IPS DF 19.7 (cell line): ENCODE measurements at places on chromosomes 7 and 10.
A peak's percentile ranks its signal among the peaks of the same experiment; 100 is the strongest.

DNA sequence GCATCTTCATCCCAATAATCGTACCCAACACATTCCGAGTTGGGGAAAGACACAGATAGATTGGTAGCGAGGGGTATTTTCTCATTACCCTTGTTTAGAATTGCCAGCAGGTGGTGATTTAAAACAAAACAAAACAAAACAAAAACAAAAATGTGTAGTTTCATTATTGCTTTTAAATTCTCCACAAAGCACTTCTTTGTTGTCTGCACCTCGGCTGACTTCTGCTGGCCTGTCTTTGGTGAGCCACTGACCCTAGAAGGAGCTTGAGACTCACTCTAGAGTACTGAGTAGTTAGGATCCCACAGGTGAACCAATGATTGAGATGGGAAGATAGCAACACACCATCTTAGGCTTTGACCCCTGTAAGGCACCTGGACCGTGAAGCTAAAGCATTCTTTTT, 105.4 kb upstream of the BET1 start:
- no peak for DNase-seq

GRCh38 chr10:132938472-132939339, 3.7 kb downstream of the CFAP46 start:
- DNase-seq: peak; percentile 30

DNA sequence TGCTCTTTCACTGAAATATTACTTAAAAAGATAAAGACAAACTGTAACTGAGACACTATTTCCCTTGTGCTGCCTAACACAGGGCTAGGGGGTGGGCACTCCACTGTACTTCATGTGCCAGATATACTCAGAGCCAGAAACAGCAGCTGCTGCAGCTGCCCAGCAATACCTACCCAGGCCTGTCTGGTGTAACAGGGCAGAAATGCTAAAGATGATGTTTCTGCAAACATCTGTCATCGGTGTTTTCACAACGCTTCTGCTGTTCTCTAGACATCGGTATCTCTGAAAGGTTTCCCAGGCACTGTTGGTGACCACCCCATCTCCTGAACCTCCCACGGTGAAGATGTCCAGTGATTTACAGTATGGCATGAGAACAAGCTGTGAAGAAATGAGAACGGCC, 42.7 kb downstream of the LAMB1 start:
- DNase-seq: no peak

GRCh38 chr7:63521-64021, 128.8 kb upstream of the FAM20C start:
- DNase-seq: no peak

- no peak for DNase-seq
Observed at GRCh38 chr7:2182461-2182860, 50.3 kb downstream of the MAD1L1 start.

- DNase-seq: no peak
Observed at GRCh38 chr7:16755397-16755796, 1.8 kb downstream of the TSPAN13 start.

GRCh38 chr7:30093420-30093952, 41.3 kb upstream of the MTURN start:
- DNase-seq: no peak

DNA sequence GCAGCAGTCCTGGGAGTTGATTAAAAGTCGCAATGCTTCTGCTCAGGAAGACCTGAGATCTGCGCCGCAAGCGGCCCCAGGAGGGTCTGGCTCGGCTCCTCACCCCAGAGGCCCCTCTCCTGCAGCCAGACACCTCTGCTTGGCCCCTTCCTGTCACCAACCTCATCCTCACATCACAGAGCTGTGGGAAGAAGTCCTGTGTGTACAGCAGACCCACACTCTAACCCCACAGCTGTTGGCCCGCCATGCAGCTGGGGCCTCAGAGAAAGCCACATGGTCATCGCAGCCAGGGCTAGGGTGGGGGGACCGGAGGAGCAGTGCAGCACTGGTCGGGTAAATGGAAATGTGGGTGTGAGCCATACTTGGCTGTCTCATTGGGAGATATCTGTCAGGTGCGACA, 97.7 kb downstream of the RGS10 start:
- DNase-seq: no peak

DNA sequence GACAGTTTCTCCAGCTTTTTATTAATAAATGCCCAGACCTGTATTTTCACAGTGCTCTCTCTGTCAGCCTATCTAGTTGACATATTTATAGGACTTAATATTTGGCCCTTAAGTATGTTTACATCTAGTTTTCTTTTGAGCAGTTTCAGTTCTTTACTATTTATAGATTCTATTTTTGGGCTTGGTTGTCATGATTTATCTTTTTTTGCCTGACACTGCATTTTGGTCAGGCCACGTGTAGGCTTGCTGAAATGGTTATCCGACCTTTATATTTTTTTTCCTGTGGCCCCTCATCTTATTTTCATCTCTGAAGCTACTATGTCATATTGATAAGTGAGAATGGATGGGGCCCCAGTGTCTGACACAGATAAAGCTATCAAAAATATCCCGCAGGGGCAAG, 515.4 kb upstream of the FZD8 start:
- DNase-seq: no peak

DNA sequence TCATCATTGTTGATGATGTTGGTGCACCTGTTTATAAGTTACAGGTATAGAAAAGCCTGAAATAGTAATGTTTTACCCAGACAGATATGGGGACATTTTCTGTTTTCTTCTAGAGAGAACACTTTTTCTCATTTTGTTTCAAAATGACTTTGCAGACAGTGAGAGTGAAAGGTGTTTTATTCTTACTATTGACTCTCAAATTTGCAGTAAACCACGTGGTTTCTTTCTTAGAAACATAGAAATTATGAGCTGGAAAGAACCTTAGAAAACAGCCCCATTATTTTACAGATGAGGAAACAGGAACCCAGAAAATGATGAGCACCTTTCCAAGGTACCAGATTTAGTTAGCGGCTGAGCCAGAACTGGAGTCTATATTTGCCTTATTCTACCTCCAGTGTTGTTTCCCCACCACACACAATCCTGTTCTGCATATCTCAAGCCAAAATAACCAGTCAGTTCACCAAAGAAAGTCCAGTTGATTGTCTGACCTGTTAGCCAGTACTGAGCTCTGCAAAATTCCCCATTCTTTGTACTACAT, 138.9 kb upstream of the AHR start:
- DNase-seq: no peak

DNA sequence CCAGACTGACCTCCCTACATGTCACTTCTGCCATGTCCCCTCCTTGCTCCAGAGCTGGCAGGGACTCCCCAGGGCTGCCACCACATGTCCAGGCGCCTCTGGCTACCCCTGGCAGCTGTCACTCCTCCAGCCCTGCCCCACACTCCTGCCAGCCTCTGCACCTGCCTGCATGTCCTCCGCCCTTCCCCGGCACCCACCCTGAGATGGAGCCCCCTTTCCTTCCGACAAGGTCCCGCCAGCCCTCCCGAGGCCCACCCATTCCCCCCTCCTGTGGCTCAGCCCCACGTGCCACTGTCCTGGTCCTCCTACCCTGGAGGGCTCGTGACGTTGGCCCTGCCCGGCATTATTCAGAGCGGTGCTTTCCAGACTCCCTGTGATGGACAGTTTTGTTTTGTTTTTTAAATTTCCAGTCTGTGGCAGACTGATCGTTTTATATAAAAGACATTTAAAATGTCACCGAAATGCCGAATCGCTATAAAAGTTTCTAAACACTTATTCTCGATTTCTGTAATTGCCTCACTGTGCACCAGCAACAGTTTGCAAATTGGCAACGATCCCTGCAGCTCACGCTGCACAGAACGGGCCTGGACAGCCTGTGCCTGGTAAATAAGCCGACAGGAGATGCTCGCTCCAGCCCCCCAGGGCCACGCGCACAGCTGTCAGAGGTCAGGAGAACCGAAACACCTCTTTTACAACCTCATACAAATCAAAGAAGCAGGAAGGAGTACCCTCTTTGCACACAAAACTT, 111.1 kb upstream of the SH2B2 start:
- DNase-seq: no peak

DNA sequence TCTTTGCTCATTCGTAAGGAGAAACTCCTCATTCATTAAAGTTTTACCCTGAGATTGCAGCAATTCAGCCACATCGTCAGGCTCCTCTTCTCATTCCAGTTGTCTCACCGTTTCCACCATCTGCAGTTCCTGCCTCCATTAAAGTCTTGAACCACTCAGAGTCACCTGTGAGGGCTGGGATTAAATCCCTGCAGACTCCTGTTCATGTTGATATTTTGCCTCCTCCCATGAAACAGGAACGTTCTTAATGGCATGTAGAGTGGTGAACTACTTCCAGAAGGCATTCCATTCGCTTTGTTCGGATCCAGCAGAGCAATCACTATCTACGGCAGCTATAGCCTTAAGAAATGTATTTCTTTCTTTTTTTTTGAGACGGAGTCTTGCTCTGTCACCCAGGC, 96.5 kb upstream of the FAM20C start:
- no peak for DNase-seq

DNA sequence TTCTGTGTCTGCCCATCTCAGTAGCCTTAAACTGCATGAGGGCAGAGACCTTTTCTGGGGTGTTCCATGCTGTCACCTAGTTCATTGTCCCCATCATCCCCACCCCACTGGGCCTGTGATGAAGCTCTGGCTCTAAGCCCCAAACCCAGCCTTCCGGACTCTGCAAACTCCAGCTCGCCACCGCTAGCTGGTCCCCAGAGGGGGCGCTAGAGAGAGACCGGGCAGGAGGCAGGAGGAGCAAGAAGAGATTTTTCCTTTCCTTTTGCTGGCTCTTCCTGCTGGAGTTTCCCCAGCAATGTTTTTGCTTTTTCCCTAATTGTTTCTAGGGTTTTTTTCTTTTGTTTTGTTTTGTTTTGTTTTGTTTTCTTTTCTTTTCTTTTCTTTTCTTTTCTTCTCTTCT, 234.4 kb downstream of the TEX36 start:
- DNase-seq: no peak

GRCh38 chr7:36013246-36014014, 139.6 kb upstream of the EEPD1 start:
- DNase-seq: no peak

DNA sequence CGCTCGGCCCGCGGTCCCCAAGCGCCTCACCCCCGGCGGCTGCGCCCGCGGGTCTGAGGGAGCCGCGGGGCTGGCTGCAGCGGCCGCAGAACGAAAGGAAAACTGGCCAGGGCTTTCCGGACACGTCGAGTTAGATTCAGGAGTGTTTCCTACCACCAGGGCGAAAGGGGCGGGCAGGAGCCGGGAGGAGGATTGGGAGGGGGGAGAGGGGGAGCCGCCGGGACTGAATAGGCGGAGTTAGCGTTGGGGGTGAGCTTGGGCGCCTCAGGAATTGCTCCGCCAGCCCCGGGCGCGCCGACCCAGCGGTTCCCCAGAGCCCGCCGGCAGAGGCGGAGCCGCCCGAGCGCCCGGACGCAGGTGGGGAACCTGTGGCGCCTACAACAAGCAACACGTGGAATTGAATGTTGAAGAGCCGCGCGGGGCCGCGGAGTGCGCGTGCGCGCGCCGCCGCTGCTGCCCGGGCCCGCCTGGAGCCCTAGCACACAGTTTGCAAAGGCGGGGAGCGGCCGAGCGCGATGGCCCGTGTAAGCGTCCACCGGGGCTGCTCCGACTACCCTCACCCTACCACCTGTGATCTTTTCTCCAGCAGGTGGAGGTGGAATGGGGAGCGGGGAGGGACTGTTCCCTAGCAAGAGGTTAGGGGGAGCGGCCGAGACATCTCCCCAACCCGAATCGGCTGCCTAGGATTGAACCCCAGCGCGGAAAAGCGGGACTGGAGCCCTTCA, at the start of gene CADPS2:
Gene CADPS2 (minus strand): TSS at position 104 of the 725 bp plus-strand sequence. CDS start 123 bp downstream, outside the sequence.
- no peak for DNase-seq

GRCh38 chr10:89343089-89343767, 15.4 kb downstream of the IFIT3 start:
- DNase-seq: no peak

DNA sequence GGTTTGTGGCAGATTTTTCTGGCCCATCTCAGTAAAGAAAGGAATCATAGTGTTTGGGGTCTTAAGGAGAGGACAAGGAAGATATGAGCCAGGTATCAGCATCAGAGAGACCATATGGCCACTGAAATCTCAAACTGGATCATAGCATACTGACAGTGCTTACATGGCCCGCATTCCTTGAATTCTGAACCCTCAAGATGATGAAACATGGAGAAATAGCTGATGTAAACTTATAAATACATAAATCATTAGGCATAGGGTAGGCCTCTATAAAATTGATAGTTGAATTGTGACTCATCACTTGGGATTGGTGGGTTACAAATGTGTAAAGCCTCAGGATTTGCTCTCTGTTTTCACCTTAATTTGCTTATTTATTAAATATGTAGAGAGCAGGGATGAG, 688.5 kb downstream of the CNTNAP2 start:
- DNase-seq: no peak

DNA sequence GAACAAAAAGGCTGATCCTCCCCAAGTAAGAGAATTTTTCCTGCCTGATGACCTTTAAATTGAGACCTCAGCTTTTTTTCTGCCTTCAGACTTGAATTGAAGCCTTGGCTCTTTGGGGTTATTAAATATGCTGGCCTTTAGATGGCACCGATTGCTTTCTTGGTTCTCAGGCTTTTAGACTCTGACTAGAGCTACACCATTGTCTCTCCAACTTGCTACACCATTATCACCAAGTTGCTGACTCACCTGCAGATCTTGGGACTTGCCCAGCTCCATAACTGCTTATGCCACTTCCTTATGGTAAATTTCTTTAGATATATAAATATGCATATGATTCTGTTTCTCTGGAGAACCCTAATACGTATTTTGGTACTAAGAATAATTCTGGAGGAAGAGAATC, 3.1 kb upstream of the ABCA13 start:
- no peak for DNase-seq

DNA sequence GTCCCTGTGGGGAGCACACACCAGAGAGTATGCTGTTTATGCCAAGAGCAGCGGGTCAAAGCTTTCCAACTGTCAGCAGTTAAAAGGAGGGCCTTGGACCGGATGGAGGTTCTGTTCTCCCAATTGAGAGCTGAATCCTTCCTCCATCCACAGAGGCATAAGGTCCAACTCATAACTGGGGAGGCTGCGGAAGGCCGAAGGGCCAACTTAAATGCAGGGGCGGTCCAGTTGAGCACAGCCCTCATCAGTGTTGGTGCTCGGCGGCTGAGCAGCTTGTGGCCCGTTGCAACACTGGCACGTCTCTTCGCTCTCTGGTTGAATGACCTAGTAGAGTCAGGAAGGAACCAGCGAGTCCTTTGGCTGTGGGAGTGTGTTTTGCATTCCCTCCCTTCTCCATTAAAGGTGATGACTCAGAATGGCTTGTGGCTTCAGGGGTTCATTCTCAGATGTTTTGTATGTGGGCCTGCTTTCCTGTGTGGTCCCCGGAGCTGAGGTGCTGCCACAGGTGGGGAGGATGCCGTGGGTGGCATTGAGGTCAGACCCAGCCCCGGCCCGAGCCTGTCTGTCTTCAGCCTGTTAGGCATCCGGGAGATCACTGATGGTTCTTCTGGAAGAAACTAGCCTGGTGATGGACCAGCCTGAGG, 44.8 kb upstream of the DMBT1 start:
- no peak for DNase-seq

GRCh38 chr7:136502162-136502561, 366.3 kb upstream of the CHRM2 start:
- DNase-seq: no peak

DNA sequence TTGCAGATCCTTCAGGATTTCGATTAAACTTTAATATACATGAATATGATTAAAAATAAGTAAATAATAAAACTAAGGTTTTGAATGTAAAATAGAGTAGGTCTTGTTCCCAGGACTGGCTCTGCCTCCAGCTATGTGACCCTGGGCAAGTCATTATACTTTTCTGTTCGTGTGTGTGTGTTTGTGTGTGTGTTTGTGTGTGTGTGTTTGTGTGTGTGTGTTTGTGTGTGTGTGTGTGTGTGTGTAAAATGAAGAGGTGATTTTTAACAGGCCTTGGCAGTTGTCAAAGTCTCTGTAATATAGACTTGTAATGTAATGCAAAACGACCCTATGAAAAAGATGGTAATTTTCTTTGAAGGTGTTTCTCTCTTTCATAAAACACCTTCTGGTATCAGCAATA, 79.2 kb downstream of the HGF start:
- no peak for DNase-seq
